ENCODE measurements at places on chromosomes 4 and X. TPM values are rescaled to one million over a fixed set of nuclear protein-coding genes. Genes with fewer than 3 reads are reported as not detected.

Gene MEPE
- not detected for total RNA-seq

Gene RASSF6
- 0.28 TPM for total RNA-seq

Gene PGM2
- total RNA-seq = 43.7 TPM

Gene BRS3
- total RNA-seq = not detected

DNA sequence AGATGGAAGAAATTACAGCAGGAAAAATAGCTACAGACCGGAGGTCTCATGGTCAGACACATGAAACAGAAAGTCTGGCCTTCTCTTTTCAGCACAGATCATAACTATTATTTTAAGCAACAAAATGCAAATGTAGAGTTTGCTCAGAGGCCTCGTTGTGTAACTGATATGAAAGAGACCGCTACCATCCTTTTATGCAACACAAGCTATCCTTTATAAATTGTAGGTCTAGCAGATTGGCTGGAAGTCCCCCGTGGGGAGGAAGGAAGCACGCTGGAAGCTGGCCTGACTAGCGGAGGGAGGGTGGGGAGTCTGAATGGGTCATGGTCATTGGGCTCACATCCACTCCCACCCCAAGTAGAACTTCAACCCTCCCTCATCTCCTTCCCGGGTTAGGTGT lies 27.7 kb downstream of the DMP1 start:
- no peak for DNase-seq

DNA sequence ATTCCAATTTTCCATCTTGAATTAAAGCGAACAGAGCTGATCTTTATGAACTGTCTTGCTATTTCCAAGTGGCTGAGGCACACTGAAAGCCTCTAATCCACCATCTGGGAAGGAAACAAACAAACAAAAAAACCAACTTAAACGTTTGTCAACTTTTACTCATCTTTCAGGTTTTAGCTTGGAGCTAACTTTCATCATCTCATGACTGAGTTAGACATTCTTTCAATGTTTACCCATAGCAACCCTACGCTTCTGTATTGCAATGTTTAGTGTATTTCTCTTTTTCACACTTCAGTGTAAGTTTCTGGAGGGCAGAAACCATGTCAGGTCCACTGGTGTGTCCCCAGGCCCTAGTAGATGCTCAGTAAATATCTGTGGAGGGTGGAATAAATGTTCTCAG lies 343.8 kb downstream of the GBA3 start:
- DNase-seq = no peak

DNA sequence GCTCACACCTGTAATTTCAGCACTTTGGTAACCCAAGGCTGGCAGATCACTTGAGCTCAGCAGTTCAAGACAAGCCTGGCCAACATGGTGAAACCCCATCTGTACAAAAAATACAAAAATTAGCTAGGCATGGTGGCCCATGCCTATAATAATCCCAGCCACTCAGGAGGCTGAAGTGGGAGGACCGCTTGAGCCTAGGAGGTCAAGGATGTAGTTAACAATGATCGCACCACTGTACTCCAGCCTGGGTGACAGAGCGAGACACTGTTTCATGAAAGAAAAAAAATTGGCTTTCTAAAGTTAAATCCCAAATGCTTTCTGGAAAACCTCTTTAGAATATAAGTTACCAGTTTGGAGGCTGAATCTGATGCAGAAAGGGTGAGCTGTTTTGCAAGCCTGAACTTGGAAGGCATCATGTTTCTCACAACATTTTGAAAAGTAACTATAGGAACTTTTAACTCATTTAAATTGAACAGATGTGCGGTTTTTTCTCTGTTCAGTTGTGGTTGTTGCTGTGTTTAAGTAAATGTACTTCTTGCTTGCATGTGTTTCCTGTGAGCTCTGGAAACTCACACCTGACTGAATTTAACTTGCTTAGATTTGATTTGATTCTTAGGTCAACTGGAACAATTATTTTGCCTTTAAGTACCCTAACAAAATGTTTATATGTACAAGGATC lies 39.8 kb upstream of the TMEM131L start:
- DNase-seq = no peak

DNA sequence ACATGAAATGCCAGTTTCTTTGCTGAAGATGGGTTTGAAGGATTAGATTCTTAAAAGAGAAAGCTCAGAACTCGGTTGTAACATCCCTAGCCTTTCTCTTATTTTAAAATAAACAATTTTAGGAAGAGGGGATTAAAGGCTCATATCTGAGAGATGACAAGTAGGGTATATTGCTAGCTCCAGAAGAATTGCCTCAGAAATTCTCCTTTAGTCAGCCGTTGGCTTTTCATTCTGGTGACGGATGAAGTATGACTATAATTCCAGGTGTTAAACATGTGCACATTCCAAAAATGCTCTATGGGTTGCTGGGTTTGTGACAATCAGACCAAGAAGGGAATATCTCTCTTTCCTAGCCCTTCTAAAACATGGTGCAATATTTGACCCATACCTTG lies 17.8 kb downstream of the DKK2 start:
- no peak for DNase-seq

- DNase-seq = no peak
Observed at GRCh38 chr4:62533573-62533972, 1333.4 kb downstream of the ADGRL3 start.

DNA sequence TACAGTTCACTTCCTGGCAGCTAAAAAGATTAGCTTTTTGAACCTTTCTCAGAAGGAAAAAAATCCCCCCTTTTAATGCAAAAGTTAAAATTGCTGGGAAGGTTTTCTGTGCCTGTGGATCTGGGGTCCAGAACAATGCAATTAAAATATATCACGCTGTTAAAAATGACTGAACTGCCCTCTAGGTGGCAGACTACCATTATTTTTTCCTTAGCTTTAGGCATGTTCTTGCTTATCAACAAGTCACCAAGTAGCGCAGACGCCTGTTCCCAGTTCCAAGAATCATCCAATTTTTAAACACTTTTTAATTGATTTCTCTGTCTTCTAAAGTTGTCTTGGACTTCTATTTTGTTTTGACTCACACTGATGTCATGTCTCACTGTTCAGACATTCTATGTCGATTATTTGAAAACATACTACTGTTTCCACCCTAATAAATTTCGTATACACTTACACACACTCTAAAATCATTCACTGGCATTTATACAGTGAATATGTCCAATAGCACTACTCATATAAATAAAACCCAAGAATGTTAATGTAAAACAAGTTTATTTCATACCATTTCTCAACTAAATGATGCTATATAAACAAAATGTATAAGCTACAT lies 661.6 kb downstream of the RAPGEF2 start:
- DNase-seq = no peak

DNA sequence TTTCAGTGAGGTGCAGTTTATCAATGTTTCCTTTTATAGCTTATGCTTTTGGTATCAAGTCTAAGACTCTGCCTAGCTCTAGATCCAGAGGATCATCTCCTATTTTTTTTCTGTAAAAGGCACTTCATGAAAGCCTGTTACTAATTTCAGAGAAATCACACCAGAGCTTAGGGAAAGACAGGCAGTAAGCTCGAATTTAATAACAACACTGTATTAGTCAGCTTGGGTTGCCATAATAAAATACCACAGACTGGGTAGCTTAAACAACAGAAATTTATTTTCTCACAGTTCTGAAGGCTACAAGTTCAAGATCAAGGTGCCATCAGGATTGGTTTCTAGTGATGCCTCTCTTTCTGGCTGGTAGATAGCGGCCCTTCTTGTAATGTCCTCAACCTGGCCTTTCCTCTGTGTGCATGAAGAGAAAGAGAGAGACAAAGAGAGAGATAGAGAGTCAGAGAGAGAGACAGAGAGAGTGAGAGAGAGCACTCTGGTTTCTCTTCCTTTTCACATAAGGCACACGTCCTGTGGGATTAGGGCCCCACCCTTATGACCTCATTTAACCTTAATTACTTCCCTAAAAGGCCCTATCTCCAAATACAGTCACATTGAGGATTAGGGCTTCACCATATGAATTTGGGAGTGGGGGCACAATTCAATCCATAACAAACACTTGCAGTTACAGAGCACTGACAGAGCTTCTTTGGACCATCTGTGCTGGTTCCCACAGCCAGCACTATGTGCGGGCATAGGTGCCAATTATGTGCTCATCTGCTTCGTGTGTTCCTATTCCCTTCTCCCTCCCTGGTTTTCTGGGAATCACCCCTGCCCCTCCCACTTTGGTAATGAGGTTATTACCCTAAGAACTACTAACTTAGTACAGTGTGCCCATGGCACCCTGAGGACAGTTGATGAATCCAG lies 114.8 kb upstream of the MED14 start:
- DNase-seq = no peak

DNA sequence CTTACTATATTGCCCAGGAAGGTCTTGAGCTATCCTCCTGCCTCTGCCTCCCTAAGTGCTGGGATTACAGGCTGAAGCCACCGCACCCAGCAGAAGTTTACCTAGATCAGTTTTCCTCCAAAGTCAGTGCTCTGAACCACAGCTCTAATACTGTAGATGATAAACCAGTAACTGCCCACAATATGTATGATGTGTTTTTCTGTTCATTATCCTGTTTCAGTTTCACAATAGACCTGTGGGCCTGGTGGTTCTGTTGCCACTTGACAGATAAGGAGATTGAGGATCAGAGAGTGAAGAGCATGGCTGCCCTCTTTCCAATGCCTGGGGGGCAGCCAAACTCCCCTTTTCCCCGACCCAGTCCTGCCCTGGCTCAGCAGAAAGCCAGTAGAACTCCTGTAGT lies 87.0 kb downstream of the EFNB1 start:
- DNase-seq = no peak

DNA sequence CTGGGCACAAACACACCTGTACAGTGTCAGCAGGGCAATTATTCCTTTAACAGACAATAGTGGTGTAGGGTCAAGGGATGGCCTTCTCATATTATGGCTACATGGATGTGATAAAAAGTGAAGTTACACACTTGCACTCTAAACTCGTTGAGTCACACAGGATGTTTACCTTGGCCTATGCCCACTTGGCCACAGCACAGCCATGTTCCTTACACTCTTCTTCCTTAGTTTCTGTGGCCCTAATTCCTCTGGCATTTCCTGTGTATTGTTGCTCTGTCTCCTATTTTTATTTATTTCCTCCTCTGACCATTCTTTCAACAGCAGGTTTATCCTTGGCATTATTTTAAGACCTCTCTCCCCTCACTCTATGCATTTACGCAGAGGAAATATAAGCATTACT lies 86.8 kb upstream of the NPFFR2 start:
- no peak for DNase-seq

DNA sequence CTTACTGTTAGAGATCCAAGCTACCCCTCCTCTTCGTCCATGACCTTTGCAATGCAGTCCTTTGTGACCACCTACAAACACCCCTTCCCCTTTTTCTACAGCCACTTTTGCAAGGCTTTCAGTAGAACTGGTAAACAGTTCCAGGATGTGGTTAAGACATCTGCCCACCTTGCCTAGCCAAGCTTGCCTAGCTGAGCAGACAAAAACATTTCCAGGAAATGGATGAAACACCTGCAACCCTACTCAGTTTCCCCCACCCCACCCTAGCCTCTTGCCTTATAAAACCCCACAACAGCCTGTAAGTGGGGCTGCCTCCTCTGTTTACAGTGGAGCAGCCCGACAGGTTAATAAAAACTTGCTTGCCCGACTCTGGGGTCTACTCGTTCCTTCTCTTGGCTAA lies 133.8 kb downstream of the ZC4H2 start:
- DNase-seq = no peak

DNA sequence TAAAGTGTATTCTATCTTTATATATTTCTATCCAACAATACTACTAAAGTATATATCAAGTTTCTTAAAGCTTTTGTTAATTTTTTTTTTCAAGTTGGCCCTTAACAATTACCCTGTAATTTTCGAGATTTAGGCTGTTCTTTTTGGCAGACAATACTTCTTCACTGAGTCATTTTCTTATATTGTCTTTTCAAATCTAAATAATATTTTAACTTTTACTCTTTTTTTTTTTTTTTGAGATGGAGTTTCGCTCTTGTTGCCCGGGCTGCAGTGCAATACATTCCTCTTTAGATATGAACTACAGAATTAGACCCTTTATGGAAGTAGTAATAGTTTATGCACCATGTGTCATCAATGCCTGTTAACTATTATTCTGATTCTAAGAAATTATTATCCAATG lies 120.7 kb downstream of the GLRA3 start:
- DNase-seq = no peak

DNA sequence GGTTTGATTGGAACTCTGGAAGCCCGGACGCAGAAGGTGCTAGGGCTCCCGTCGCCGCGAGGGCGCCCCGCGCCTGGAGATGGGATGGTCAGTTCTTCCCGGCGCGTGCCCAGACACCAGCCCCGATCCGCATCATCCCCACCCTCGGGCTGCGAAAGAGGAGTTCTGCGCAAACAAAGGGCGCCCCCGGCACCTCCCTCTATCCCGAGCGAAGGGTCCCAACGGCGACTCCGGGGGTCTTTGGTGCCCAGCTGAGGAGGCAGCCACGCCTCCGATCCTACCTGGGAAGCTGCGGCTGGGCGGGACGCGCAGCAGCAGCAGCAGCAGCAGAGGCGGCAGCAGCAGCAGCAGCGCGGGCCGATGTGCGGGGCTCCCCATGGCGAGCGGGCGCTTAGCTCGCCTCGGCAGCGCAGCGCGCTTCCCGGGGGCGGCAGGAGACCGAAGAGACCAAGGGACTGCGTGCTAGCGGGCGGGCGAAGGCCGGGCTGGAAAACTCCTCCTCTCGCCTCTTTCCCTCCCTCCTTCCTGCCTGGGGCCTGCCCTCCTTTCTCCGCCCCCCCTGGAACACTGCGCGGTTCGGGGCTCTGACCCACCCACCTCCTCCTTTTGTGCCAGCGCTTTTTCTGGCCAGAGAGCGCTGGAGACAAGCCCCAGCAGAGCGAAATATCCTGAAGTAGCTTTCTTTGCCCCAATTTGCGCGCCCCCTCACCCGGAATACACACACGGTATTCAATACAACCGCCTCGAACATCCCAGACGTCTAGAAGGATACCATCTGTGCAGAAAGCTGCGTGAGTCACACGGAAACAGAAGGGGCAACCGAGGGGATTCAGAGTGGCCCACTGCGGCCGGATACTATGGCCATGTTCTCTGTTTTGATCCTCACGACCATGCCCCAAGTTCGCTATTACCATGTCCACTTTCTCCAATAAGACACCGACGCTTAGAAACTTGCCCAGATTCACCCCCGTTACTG lies at the start of gene SRPX:
TSS of gene SRPX (minus strand) at position 457 of the 976 bp plus-strand sequence. CDS start at position 378, 79 bp downstream.
- DNase-seq = peak; percentile 63

- no peak for DNase-seq
Observed at GRCh38 chrX:125765347-125765746, 400.7 kb downstream of the DCAF12L2 start.

- peak; percentile 75 for DNase-seq
Observed at GRCh38 chrX:8731559-8732395, at the start of gene ANOS1. TSS of gene ANOS1 (minus strand) at chrX:8732137. CDS start at chrX:8732036, 101 bp downstream.

DNA sequence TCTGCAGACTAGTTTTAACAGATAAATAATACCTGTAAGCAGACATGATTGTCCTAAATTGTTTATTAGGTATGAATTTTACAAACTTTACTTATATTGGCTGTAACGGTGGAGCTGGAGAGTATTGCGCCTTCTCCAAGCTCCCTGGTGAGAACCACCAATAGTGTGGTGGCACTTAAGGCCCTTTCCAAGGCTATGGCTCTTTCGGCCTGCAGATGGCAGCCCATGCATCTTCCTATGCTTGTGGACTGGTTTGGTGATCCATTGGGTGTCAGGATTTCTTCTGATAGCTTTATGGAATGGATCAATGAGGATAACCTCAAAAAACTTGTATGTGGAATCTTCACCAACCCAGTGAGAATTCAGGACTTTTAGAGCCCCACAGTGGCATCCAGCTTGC lies 7.8 kb downstream of the LARP1B start:
- no peak for DNase-seq

GRCh38 chr4:70737006-70737405 lies 15.2 kb downstream of the RUFY3 start:
- no peak for DNase-seq
